ENCODE measurements at places on chromosomes 7 and 10.
A peak's percentile ranks its signal among the peaks of the same experiment; 100 is the strongest.

DNA sequence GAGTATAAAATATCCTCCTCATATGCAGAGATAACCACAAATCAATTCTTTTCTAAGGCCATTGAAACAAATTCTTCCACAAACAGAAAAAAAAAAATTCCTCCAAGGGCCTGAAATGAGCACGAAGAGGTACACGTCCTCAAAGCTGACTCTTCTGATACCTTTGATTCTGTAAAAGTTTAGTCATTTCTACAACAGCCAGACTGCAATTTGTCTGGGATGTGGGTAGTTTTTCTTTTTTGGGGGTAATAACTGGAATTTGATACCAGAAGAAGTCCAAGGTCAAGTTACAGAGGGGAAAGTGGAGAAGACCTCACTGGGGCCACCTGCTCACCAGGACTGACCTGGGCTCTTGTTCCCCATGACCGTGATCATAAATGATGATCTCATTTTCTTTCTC, 121.8 kb downstream of the AOAH start:
- DNase-seq = no peak

- DNase-seq = no peak
Observed at GRCh38 chr10:10209167-10209566, 808.5 kb upstream of the CELF2 start.

- DNase-seq = peak; percentile 20
Observed at GRCh38 chr7:1040790-1041189, 3.6 kb upstream of the GPR146 start.

GRCh38 chr7:73681031-73681430, 2.2 kb downstream of the DNAJC30 start:
- no peak for DNase-seq

DNA sequence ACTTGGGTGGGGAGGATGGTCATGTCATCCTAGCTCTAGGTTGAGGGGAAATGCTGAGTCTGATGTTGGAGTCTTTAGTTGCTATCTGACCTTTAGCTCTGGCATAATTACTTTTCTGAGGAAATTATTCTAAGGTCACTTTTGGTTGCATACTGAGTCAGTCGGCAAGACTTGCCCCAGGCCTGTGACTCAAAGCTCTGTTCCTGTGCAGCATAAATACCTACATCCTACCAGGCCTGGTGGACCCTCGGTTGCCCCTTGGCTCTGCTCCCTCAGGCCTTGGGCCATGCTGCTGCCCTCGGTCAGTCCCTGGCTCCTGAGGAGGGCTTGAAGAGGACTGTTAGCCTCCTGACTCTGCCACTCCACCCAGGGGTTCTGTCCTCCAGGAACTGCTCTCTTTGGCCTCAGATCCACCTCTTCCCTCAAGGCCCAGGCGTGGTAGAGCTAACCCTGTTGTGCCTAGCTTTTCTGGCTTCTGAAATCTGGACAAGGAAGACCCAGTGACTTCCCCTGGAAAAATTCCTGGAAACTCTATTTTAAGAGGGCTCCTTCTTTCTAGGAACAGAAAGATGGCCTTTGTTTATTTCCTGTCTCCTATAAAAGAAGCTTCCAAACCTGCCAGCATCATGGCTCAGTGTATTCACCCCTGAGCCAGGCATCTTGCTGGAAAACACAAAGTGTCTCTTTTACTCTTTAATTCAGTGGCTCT, 71.2 kb downstream of the TMEM178B start:
- no peak for DNase-seq

GRCh38 chr7:138025215-138026186, 23.6 kb upstream of the CREB3L2 start:
- DNase-seq = no peak

GRCh38 chr7:66413379-66414114, 208.4 kb downstream of the TPST1 start:
- DNase-seq = peak; percentile 96

DNA sequence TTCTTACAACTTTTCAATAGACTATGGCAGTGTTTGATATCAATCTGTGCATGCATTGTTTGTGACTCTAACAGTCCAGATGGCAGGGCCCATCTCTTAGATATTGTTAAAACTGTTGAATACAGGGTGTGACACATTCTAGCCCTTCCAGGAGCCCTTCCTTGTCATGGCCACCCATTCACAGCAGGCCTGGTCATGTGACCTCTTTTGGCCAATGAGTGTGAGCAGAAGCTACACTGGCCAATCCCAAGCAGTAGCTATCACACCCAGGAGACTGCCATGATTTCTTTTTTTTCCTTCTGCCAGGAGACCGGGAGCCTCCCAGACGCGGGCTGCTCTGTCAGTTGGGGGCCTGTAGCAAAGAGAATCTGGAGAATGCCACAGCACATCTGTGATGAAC, 655.4 kb upstream of the MKI67 start:
- no peak for DNase-seq

DNA sequence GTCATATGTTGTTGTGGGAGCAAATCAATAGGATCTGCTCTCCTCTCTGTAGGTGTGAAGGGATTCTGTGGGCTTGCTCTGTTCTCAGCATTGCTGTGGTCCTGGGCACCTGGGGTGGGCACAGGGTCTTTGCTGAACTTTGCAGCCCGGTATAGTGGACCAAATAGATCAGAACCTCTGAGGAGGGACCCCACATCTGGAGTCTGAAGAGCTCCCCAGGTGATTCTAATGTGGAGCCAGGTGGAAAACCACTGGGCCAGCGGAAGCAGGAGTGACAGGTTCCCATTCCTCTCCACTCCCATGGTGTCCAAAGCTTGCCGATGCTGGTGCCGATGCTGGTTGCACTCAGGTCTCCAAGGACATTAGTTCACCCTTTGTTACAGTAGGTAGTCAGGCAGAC, 257.2 kb downstream of the GLRX3 start:
- no peak for DNase-seq

DNA sequence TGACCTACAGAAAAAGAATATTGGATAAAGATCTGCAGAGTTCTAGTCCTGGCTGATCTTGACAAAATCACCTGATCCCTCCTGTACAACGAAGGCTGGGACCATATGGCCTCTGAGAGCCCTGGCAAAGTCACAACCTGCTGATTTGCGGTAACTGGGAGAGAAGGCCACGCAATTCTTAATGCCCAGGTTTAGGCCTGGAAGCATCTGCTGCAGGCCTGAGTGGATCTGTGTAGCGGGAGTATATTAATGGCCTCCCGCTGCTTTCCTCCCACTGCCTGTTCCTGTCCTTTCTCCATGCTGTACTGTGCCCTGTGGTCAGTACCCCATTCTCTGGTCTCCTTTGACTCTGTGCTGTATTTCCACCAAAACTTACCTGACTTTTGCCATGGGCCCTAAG, 24.2 kb downstream of the AKR1B1 start:
- DNase-seq = no peak

All from NCI-H345 (cell line).